Activated T-cell treated with anti-CD3 and anti-CD28 coated beads for 1 hour (primary cell): ENCODE measurements at places on chromosomes 3 and 15.

- no peak for DNase-seq
Observed at GRCh38 chr3:59843821-59844220, 794.0 kb upstream of the CFAP20DC start.

- DNase-seq: no peak
Observed at GRCh38 chr15:53918180-53919079, 59.8 kb upstream of the UNC13C start.

- DNase-seq: no peak
Observed at GRCh38 chr15:70127288-70127746, 29.6 kb upstream of the TLE3 start.

DNA sequence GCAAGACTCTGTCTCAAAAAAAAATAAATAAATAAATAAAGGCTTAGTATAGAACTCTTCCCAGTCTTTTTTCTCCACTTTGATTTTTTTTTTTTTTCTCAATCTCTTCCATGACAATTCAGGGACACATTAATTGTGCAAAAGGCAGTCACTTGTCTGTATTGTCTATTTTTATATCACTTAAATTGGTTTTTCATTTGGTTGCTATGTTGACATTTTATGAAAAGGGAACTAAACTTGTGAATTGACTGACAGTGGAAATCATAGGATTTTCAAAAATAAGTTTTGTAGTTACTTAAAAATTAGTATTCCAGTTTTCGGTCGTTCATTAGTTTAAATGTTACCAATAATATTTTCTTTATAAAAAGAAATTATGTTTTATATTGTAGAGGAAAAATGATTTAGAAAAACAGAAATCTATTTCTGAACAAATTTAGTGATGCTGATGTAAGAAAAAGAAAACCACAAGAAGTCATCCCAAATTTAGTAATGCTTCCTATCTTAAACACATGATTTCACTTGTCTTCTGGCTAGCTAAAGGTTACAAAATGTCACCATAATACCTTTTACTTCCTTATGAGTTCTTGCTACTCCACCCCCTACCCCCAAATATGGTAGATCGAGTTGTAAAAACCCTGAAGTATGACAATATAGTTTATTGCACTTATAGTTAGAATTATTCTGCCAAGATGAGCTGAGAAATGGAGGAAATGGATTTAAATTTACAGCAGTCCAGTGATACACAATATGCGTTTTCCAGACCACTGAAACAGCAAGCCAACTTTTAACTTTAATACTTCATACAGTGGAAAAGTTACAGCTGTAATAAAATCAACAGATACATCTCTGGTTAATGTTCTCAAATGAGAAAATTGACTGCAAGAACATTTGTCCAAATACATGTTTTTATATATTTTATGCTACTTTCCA, 37.0 kb downstream of the PPARG start:
- no peak for DNase-seq

DNA sequence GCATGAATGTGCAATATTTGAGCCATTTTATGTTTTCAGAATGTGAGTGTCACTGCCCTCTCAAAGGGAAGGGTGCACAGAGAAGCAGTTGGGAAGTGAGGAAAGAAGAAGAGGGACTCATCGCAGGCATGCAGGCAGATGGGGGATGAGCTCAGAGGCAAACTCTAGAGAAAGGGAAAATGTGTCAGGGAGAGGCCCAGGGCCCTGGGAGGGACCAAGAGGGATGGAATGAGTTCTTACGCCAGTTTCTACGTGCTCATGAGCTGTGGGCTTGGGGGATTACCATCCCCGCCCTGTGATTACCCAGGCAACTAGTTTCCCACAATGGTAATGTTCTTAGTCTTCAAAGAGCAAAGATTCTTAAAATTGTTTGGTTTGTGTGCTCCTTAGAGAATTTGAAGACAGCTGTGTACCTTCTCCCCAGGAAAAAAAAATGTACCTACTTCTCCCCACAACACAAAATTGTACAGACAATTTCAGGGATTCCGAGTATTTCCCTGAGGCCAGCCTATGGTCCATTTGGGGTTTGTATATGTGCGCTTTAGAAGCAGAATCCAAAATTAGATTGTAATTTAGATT, 17.8 kb downstream of the GCSAM start:
- DNase-seq: no peak

DNA sequence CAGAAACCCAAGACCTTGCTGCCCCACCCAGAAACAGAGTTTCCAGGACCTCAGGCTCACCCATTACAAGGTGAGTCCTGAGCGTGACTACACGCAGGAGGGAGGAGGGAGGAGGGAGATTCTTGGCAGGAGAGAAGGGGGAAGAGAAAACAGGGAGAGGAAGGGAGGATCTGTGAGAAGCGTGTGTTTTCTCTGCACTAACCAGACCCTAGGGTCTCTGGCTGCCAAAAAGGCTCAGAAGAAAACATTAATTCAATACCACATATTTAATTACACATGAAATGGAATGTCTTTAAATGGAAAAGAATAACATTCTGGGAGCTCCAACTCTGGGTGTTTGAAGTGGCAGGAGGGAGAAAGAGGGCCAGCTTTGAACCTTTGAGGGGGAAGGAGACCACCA, 309.0 kb downstream of the NTRK3 start:
- no peak for DNase-seq

DNA sequence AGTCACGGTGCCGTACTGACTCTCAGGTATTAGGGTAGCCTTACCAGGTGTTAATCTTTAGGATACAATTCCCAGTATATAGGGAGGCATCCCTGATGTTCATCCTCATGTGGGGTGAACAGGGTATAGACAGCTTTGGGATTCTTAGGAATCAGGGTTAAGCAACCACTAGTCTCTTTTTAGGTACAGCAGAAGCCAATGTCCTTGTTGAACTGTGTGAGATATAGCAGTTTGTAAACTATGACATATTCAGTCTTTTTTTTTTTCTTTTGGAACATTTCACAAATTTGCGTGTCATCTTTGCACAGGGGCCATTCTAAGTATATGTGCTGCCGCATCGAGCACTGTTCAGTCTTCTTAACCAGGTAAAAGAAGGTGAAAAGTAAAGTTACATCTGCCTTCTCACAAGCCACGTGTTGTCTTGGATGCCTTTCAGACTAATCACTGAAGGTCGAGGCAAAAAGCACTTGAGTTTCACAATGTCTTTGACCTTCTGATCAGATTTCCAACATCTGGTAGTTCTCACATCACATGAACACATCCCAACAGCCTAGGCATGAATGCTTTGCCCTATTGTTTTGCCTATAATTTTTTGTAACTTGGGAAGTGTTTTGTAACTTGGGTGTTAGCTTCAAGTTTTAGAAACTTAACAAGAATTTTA, 17.2 kb downstream of the TSEN2 start:
- DNase-seq: no peak

GRCh38 chr3:195058336-195059005, 212.5 kb downstream of the XXYLT1 start:
- DNase-seq: no peak

- DNase-seq: no peak
Observed at GRCh38 chr3:3015185-3016089, 94.7 kb downstream of the IL5RA start.

DNA sequence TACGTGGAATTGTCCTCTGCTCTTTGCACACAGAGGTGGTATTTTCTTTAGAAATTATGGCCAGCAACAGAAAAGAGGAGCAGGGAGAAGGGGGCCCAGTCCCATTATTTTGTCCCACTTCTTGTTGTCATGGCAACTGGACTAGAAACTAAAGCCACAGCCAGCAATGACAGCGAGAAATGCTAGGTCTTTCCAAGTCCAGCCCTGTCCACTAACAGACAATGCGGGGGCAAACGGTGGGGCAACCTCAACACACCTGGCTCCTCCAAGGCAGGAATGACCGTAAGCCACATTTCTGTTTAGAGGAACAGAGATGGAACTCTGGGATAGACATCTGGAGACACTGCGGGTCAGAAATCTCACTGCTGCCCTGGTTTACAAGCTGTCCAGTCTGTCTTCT, 107.3 kb downstream of the RFTN1 start:
- no peak for DNase-seq

GRCh38 chr15:100330221-100330620, 11.6 kb downstream of the ADAMTS17 start:
- DNase-seq: no peak

DNA sequence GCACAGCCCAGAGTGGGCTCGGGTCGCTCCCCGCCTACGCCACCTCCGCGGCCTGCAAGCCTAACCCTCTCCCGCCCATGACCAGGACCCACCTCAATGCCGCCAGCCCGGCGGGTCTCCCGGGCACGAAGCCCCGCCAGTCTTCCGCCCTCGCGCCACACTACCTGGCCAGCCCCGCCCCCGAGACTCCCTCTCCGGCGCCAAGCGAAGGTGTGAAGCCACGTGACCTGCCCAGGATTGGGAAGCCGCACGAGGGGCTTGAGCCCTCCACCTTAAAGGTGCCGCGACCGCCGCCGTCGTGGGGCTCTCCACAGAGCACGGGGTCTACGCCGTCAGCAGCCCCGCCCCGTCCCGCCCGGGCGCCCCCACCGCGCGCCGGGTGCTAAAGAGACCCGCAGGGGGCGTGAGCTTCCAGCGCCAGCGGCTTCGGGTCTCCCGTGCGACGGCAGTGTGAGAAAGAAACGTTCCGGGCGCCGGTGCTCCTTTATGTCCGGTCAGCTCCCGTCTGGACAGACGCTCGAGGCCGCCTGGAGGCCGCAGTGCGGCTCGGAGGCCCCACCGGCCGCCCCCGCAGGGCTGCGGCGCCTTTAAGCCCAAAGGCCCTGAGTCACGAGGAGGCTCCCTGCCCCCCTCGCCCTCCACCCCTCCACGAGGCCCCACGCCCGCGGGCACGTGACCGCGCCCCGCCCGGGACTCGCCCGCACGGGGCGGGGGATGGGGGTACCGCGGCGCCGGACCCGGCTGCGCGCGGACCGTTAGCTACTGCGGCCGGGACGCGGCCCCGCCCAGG, at the start of gene CPEB1:
CPEB1 (minus strand) TSS at position 319 of the 790 bp plus-strand sequence. CDS start 18,904 bp downstream, outside the sequence.
- DNase-seq: peak; percentile 31

DNA sequence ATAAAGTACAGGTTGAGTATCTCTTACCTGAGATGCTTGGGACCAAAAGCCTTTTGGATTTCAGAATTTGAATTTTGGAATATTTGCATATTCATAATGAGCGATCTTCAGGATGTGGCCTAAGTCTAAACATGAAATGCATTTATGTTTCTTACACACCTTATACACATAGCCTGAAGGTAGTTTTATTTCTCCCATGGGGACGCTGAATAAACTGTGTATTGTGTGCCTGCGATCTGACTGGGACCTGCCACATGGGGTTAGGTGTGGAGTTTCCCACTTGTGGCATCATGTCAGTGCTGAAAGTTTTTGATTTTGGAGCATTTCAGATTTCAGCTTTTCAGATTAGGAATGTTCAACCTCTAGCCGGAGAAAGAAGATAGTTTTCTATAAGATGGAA, 35.5 kb downstream of the UBE2E2 start:
- no peak for DNase-seq

GRCh38 chr3:123004201-123004918, 23.2 kb downstream of the SEMA5B start:
- DNase-seq: no peak

- DNase-seq: no peak
Observed at GRCh38 chr3:175664911-175665310, 805.8 kb downstream of the NAALADL2 start.

GRCh38 chr15:85550283-85550682, 169.9 kb downstream of the AKAP13 start:
- no peak for DNase-seq

GRCh38 chr3:18559331-18559842, 134.2 kb upstream of the SATB1 start:
- no peak for DNase-seq

DNA sequence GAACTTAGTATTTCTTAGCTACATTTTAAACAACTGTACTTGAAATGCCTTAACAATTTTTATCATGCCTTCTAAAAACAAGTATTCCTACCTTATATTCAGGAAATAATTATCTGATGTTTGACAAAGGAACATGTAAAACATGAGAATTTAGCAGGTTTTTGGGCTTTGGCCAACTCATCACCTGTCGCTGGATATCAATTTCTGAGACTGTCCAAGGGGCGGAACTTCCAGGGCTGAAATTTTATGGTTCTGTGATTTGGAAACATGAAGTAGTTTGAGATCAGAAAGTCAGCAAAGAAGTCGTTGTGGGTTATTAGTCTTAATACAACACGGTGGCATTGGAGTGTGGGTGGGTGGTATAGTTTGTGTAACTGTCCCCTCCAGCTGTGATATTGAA, 282.2 kb upstream of the LRRN1 start:
- no peak for DNase-seq

- no peak for DNase-seq
Observed at GRCh38 chr3:172309741-172310427, 138.4 kb downstream of the GHSR start.

- DNase-seq: no peak
Observed at GRCh38 chr3:127287840-127288239, at the start of gene PRR20G. PRR20G (minus strand) TSS chr3:127288046; CDS start chr3:127287365, 681 bp downstream.

DNA sequence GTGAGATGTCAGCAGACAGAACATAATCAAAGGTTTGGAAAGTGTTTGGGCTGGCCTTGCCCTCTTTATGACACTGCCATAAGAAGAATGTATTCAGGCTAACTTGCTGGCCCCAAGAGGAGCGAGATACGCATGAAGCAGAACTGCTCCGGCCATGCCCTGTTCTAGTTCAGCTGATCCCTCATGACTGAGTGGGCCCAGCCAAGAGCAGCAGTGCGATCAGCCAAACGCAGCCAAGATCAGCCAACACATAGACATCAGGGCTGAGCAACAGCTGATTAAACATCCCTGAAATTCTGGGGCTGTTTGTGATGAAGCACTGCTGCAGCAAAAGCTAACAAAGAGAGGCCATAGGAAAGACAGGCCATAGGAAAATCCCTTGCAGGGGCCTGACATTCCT, 24.1 kb downstream of the POMGNT2 start:
- no peak for DNase-seq

- DNase-seq: no peak
Observed at GRCh38 chr3:47410801-47411646, 30.2 kb downstream of the PTPN23 start.

DNA sequence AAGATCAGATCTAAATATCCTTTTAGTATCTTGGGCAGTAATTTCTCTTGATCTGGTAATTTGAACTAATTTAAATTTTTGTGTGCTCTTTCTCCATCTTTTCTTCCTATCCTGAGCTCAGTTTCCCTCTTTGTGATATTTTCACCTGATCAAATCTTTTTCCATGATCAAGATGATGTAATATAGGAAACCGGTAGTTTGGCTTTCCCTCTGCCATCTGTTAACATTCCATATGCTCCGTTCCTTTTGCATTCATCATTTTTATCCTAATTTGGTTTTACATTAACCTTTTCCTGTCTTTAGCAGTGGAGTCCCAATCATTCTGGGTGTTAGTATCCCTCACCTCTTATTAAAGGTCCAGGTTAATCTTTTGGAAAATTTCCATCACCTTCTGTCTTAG, 5.9 kb upstream of the ABHD6 start:
- DNase-seq: no peak

GRCh38 chr15:90001683-90002427, 731 bp downstream of the ZNF710 start:
- DNase-seq: peak; percentile 38

DNA sequence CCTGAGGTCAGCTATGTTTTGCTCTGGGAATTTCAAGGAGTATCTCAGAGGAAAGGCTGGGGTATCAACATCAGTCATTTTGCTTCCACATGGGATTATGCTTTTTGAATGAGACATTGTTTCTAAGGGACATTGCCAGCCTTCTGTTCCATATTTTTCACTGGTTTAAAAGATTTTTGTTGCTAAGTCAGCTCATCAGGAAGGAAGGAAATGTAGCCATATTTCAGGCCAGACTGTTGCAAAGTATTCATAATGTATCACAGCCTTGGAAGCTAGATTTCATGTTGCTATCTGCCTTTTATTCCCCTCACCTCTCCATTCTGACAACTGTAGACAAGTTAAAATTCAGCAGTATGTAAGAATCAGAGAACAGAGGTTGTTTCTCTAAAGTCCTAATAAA, 61.0 kb upstream of the CHRM5 start:
- no peak for DNase-seq

GRCh38 chr15:76239786-76240185, 71.5 kb downstream of the ETFA start:
- DNase-seq: no peak
